ENCODE measurements at places on chromosomes 5 and 9. TPM values are rescaled to one million over a fixed set of nuclear protein-coding genes. Genes with fewer than 3 reads are reported as not detected.

DNA sequence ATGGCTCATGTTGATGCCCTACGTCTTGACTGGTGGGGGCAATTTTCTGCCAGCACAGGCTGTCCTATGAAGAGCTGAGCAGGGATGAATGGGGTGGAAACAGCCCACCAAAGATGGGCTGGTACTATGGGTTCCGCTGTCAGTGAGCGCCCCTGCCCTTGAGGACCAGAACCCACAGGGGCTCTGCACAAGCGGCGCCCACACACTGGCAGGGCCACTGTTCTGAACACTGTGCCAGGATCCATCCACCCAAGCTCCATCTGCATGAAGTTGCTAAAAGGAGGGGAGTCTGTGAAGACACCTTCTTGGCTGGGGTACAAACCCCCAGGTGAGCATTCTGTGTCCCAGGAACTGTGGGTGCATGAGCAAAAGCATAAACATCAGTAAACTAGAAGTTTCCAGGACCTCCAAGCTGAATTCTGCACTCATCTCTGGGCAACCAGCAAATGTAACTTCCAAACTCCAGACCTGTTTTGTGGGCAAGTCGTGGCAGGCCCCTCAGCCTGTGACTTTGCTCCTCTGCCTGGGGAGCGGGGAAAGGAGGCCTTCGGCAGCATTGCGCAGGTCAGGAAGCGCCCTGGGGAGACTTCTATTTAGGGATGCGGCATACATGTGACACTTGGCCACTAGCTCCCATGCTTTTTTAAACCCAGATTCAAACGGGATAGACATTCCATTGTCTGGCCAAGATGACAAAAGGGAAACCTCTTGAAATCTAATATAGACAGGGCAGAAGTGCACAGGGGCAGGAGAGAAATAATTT is 48.9 kb downstream of the PTPN3 start:
- H3K27me3 ChIP-seq: peaks cover 12% of the 10 kb centered on the region
- no peak for DNase-seq
- no peak overlapping the region for H3K27ac ChIP-seq
- H3K4me1 ChIP-seq: no peaks in the 10 kb centered on the region

GRCh38 chr5:126219616-126220015 is 203.6 kb upstream of the GRAMD2B start:
- H3K4me1 ChIP-seq: no peaks in the 10 kb centered on the region
- no peak overlapping the region for H3K4me3 ChIP-seq
- no peak overlapping the region for H3K27ac ChIP-seq
- no peaks in the 10 kb centered on the region for H3K36me3 ChIP-seq
- no peaks in the 10 kb centered on the region for H3K27me3 ChIP-seq

HTR4 gene
- not detected for total RNA-seq

- H3K27me3 ChIP-seq: no peaks in the 10 kb centered on the region
- H3K4me3 ChIP-seq: no peak overlapping the region
- no peaks in the 10 kb centered on the region for H3K4me1 ChIP-seq
- no peaks in the 10 kb centered on the region for H3K36me3 ChIP-seq
Measured at GRCh38 chr5:152723482-152723881, 318.4 kb upstream of the NMUR2 start.

GRIA1 gene
- not detected for total RNA-seq

- no peak overlapping the region for H3K27ac ChIP-seq
- H3K4me3 ChIP-seq: no peak overlapping the region
- no peaks in the 10 kb centered on the region for H3K27me3 ChIP-seq
Measured at GRCh38 chr5:78896132-78896531, 89.0 kb downstream of the ARSB start.

CDC20B gene
- total RNA-seq: not detected

DNA sequence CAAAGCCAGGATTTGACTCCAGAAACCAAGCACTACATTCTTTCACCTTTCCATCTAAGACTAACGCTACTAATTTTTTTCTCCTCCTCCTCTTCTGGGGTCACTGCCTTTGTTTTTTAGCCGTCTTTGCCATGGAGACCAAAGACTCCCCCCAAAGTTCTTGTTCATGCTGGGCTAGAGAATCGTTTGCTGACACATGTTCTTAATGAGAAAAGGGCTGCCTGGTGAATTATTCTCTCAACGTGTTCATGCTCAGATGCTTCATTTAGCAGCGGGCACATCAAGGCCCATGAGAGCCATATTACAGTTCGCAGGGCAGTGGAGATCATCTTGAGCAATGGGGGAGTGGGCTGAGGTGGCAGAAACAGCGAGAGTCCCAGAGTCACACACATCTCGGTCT is 134.9 kb downstream of the SLIT3 start:
- H3K27me3 ChIP-seq: no peaks in the 10 kb centered on the region
- H3K27ac ChIP-seq: no peak overlapping the region
- H3K4me3 ChIP-seq: no peak overlapping the region
- no peaks in the 10 kb centered on the region for H3K36me3 ChIP-seq

SPACA9 gene
- total RNA-seq: 0.92 TPM

DNA sequence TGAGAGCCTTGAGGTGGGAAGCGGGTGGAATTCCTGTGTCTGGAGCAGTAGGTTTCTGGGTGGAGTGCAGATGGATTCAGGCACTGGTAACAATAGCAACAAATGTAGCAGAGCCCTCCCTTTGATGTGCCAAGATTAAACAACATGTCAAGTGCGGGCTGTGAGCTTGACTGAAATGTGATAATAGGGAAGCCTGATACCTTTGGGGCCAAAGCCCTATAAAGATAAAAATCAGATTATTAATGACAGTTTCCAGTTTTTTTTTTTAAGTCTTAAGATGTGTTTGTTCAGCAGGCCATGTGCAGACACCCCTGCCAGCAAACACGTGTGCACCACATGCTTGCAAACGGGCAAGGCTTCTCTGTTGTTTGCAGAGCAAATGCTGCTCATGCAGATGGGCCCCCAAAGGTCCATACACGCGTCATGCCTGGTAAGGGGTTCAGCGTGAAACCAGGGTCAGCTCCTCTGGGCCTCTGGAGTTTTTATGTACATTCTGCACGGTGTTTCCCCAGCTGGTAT is 193.2 kb downstream of the GADD45G start:
- H3K4me3 ChIP-seq: no peak overlapping the region
- H3K27ac ChIP-seq: no peak overlapping the region
- DNase-seq: no peak
- no peaks in the 10 kb centered on the region for H3K27me3 ChIP-seq
- H3K36me3 ChIP-seq: no peaks in the 10 kb centered on the region
- no peaks in the 10 kb centered on the region for H3K4me1 ChIP-seq

DNA sequence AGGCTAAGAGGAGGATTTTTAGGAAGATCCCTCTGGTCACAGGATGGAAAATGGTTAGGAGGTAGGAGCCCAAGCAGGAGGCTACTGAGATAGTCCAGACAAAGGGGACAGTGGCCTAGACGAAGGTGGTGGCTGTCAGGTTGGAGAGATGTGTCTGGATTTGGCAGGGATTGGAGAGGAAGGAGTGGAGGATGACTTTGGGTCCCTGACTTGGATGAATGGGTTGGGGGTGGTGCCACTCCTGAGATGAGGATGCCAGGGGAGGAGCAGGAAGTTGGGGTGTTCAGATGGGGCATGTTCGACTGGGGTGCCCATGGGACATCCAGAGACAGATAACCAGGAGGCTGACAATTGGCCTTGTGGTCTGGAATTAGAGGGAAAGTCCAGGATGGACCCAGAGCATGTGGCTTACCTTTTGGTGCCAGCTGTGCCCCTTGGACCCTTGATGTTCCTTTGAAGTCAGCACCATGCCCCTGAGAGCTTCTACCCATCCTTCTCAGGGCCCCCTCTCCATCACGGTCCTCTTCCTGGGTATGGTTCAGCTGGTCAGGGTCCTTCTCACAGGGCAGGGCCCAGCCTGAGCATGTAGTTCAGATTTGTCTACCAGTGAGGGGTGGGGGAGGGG is 15.1 kb upstream of the IGFBPL1 start:
- DNase-seq: no peak
- H3K27me3 ChIP-seq: no peaks in the 10 kb centered on the region
- H3K4me1 ChIP-seq: no peaks in the 10 kb centered on the region
- no peaks in the 10 kb centered on the region for H3K36me3 ChIP-seq
- H3K4me3 ChIP-seq: no peak overlapping the region
- H3K27ac ChIP-seq: no peak overlapping the region

FAM53C gene
- total RNA-seq: 83.8 TPM

GRCh38 chr5:83731638-83732037 is 11.0 kb upstream of the HAPLN1 start:
- H3K4me1 ChIP-seq: no peaks in the 10 kb centered on the region
- no peaks in the 10 kb centered on the region for H3K27me3 ChIP-seq

DDX4 gene
- not detected for total RNA-seq

SCGB3A2 gene
- total RNA-seq: not detected

- no peaks in the 10 kb centered on the region for H3K4me1 ChIP-seq
- H3K27ac ChIP-seq: no peak overlapping the region
- no peaks in the 10 kb centered on the region for H3K36me3 ChIP-seq
- no peak overlapping the region for H3K4me3 ChIP-seq
- DNase-seq: no peak
Measured at GRCh38 chr5:103290846-103291245, 32.3 kb downstream of the MACIR start.

DNA sequence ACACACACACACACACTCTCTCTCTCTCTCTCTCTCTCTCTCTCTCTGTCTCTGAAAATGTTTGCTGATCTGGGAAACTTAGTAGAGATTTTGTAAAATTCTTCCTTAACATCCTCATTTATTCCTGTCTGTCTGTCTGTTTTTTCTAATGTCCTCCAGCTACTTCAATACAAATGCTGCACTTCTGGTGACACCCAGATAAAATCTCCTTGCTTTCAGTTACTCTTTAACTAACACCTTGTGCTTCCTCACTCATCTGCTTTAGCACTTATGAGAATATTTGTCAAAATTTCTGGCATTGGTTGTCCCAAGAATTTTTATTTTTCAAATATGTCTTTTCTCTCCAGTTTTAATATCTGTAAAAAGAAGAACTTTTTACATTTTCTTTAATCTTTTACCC is 35.0 kb upstream of the ARRDC3 start:
- no peaks in the 10 kb centered on the region for H3K36me3 ChIP-seq
- no peak for DNase-seq
- no peak overlapping the region for H3K27ac ChIP-seq
- no peaks in the 10 kb centered on the region for H3K4me1 ChIP-seq

DNA sequence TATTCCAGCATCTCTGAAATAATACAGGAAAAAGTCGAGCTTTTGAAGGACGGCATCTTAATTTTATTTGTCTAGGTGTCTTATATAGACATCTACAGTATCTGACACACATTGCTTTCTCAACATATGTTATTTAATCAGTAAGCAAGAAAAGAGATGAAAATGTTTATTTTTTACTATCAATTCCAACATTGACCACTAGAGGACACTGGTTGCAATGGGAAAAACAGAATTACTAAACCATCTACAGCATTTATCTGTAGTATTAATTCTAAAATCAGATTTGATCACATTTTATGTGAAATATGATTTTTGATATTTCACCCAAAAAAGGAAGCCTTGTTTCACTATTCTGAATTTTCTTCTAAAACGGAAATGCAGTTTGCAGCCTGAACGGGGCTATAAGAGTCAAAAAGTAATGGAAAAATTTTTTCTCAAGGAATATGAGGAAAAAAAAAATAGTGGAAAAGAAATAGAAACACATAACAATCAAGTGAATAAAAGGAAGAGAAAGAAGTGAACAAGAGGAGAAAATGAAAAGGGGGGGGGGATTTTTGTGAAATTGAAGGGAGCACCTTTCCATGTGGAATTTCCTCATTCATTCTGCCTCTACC is 98.6 kb downstream of the OSTF1 start:
- peak; percentile 54 for DNase-seq
- no peak overlapping the region for H3K27ac ChIP-seq
- peaks cover 8% of the 10 kb centered on the region for H3K36me3 ChIP-seq

GRCh38 chr5:59562756-59563389 is 330.7 kb downstream of the PDE4D start:
- H3K4me1 ChIP-seq: no peaks in the 10 kb centered on the region
- DNase-seq: peak; percentile 15
- H3K27ac ChIP-seq: no peak overlapping the region
- no peak overlapping the region for H3K4me3 ChIP-seq

DNA sequence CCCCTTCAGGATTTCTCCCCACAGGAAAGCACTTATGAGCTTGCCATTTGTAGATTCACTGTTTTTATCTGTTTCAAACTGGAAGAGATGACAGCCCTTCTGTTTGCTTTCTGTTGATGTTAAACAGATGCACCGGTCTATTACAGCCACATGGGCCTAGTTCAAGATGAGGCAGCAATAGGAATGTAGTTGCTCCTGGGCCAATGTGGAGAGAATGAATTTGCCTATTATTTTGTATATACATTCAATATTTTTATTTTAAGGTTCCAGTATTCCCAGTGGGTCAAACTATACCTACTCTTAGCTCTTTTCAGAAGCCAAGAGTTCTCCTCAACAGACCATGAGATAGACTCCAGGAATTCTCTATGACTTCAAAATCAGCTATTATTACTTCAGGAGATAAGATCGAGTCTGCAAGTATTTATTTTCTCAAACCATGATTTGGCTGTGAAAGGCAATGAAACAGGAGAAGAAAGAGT is 461.6 kb downstream of the RASEF start:
- H3K27ac ChIP-seq: no peak overlapping the region
- H3K36me3 ChIP-seq: no peaks in the 10 kb centered on the region
- no peak overlapping the region for H3K4me3 ChIP-seq
- no peaks in the 10 kb centered on the region for H3K4me1 ChIP-seq
- DNase-seq: no peak
- H3K27me3 ChIP-seq: no peaks in the 10 kb centered on the region

GRCh38 chr5:35160486-35161116 is 69.7 kb downstream of the PRLR start:
- H3K4me3 ChIP-seq: no peak overlapping the region
- H3K36me3 ChIP-seq: no peaks in the 10 kb centered on the region
- H3K4me1 ChIP-seq: no peaks in the 10 kb centered on the region
- no peak for DNase-seq
- no peaks in the 10 kb centered on the region for H3K27me3 ChIP-seq

GRCh38 chr9:3385871-3386270 is 139.9 kb downstream of the RFX3 start:
- peaks cover 6% of the 10 kb centered on the region for H3K36me3 ChIP-seq
- H3K4me1 ChIP-seq: no peaks in the 10 kb centered on the region
- H3K4me3 ChIP-seq: no peak overlapping the region
- no peak for DNase-seq
- H3K27ac ChIP-seq: no peak overlapping the region

TRIM7 gene
- total RNA-seq: 3.8 TPM

MED27 gene
- 15.0 TPM for total RNA-seq

CSF1R gene
- 0.52 TPM for total RNA-seq

TMEM252 gene
- not detected for total RNA-seq

GRCh38 chr9:126122901-126123616 is 203.6 kb upstream of the MVB12B start:
- H3K4me3 ChIP-seq: no peak overlapping the region
- H3K4me1 ChIP-seq: no peaks in the 10 kb centered on the region
- no peak overlapping the region for H3K27ac ChIP-seq
- peaks cover 8% of the 10 kb centered on the region for H3K27me3 ChIP-seq

- DNase-seq: no peak
- peaks cover 10% of the 10 kb centered on the region for H3K4me1 ChIP-seq
- H3K27me3 ChIP-seq: peaks cover 38% of the 10 kb centered on the region
- no peak overlapping the region for H3K27ac ChIP-seq
Measured at GRCh38 chr5:1885404-1885755, 2.7 kb upstream of the IRX4 start.

DNA sequence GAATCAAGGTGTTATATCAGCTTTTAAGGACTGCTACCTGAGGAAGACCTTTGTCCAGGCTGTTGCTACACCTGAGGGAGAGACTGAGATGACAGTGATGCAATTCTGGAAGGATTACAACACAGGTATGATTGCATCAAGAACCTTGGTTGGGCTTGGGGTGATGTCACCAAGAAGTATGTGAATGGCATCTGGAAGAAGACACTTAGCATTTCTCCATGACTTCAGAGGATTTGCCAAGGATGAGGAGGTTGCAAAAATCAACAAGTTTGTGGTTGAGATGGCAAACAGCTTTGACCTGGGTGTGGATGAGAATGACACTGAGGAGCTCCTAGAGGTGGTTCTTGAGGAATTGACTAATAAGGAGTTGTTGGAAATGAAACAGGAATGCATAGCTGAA is 67.9 kb upstream of the PANK3 start:
- H3K4me1 ChIP-seq: no peaks in the 10 kb centered on the region
- H3K36me3 ChIP-seq: no peaks in the 10 kb centered on the region

Data from CD4-positive, alpha-beta T cell (primary cell).